Stimulated activated CD4-positive, alpha-beta T cell treated with anti-CD3 and anti-CD28 coated beads, TNF-alpha, amount 100 ng/mL, for 48 hours (primary cell): ENCODE measurements at places on chromosomes 2 and 18.

- no peak for DNase-seq
These were observed 161.3 kb downstream of the MEIS1 start for GRCh38 chr2:66596256-66596655.

GRCh38 chr2:65227020-65227455, 593 bp upstream of the ACTR2 start:
- DNase-seq = no peak

GRCh38 chr2:881204-881918, 69.3 kb upstream of the SNTG2 start:
- no peak for DNase-seq

GRCh38 chr2:171598713-171599319, 76.5 kb downstream of the CYBRD1 start:
- DNase-seq = peak; percentile 17

- no peak for DNase-seq
These were observed 186.8 kb upstream of the STON1 start for GRCh38 chr2:48343154-48343553.

- no peak for DNase-seq
These were observed 179.4 kb upstream of the FN1 start for GRCh38 chr2:215615067-215615802.

DNA sequence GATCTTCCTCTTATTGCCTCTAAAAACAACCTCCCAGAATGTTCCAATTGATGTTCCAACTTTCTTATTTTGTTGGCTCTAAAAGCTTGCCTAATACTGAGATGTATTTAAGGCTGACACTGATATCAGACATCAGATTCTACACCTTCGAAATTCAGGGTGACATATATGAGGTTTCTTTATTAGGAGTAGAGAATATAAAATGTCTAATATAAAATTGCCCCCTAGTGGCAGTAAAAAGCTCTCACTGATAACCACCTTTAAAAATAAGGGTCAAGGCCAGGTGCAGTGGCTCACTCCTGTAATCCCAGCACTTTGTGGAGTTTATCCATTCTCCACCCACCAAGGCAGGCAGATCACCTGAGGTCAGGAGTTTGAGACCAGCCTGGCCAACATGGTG, 789.7 kb upstream of the SLC39A10 start:
- DNase-seq = no peak

DNA sequence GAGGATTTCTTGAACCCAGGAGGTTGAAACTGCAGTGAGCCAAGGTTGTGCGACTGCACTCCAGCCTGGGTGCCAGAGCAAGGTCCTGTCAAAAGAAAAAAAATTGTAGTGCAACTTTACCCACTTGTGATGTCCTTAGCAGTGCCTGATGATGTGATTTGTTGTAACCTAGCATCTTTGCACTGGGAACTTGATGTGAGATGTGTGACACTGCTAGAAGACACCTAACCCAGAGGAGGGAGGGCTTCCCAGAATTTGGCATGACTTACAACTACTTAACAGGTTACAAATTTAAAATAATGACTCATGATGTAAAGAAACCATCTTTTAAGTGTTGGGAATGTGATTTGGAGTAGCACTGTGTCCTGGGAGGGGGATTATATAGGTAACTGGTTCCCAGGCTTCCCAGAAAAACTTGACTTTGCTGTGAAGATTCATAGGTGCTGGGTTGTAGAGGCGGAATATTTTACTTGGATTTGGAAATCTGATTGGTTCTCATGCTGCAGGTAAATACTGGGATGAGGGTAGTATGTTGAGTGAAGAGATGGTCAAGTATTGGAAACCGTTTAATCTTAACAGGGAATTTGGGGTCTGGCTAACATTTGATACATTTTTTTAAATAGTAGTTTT, 3.7 kb downstream of the EEF1B2 start:
- DNase-seq = no peak

DNA sequence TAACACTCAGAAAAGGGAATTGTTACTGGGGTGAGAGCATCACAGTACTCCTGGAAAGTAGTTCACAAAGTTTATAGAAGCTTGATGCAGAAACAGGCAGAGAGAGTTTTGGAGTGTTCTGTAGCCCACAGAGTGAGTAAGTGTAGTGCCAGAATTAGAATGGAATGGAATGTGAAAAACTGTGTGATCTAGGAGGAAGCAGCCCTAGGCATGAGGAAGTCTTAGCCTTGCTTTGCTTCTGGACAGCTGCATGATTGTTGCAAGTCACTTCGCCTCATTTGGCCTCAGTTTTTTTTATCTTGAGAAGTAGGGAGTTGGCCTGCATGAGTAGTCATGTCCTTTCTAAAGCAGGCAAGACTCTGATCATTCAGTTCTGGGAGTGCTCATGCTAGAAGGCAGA, 10.9 kb downstream of the SERPINB12 start:
- DNase-seq = no peak

DNA sequence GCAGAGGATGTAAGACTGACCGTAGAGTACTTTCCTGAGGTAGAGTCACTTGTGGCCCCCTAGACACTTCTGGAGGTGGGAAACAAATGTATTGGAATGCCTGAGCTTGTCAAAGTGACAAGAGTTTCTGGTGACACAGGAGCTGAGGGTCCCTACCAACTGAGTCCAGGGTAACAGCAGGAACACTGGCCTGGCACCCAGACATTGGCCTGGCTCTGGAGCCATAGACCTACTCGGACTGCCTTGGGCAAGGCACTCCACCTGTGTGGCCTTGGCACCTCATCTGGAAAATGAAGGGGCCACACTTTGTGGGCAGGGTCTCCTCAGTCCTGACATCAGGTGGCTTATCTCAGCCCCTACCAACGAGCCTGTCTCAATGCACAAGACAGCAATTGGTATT, 398.2 kb upstream of the CELF4 start:
- no peak for DNase-seq

- no peak for DNase-seq
These were observed 7.5 kb downstream of the ACYP2 start for GRCh38 chr2:54122939-54123338.

DNA sequence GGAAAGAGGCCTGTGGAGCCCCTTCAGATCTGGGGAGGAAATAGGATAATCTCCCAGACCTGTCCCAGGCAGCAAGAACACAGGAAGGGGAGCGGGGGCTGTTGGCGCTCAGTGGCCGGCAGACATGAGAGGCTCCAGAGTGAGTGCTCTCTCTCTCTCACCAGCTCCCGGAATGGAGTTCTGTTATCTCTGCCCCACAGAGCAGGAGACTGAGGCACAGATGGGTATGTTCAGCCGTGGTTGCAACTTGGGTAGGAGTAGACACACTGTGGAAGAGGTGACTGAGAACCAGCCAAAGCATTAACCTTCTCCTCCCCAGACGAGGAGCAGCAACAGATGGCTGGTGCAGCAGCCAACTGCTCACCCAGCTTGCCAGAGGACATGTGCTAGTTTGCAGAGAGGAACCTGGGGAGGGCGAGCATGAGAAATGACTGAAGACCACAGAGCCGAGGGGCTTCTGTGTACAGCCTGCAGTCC, 82.0 kb downstream of the NRP2 start:
- DNase-seq = no peak

- no peak for DNase-seq
These were observed 30.0 kb upstream of the HS6ST1 start for GRCh38 chr2:128348701-128349100.

DNA sequence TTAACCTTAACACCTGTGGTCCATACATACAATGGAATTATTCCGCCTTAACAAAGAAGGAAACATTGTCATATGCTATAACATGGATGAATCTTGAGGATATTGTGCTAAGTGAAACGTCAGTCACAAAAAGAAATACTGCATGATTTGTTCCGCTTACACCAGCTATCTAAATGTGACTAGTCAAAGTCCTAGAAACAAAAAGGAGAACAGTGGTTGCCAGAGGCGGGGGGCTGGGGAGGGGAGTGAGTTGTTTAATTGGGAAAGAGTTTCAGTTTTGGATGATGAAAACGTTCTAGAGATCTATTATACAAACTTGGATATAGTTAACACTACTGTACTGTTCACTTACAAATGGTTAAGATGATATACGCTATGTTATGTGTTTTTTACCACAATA, 72.0 kb downstream of the SPRED2 start:
- DNase-seq = no peak

- no peak for DNase-seq
These were observed 245.5 kb upstream of the CXCR4 start for GRCh38 chr2:136363470-136363869.

DNA sequence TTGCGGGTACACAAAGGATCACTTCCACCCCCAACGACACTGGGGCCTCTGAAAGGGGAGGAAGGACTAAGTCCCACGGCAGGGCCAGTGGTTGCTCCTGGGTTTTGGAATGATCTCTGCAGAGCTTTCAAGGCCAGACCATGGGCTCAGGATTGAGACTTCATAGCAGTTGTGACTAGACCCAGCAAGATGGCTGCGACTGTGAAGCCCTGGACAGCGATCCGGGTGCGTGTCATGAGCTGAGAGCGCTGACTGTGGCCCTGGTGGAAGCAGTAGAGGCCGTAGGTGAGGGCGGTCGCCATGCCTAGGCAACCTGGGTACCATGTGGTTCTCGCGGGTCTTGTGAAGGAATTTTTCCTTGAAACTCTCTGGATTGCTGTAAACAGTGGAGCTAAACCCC, 27.3 kb downstream of the NCL start:
- no peak for DNase-seq

- DNase-seq = no peak
These were observed 2.8 kb upstream of the ZBTB14 start for GRCh38 chr18:5298156-5298852.

DNA sequence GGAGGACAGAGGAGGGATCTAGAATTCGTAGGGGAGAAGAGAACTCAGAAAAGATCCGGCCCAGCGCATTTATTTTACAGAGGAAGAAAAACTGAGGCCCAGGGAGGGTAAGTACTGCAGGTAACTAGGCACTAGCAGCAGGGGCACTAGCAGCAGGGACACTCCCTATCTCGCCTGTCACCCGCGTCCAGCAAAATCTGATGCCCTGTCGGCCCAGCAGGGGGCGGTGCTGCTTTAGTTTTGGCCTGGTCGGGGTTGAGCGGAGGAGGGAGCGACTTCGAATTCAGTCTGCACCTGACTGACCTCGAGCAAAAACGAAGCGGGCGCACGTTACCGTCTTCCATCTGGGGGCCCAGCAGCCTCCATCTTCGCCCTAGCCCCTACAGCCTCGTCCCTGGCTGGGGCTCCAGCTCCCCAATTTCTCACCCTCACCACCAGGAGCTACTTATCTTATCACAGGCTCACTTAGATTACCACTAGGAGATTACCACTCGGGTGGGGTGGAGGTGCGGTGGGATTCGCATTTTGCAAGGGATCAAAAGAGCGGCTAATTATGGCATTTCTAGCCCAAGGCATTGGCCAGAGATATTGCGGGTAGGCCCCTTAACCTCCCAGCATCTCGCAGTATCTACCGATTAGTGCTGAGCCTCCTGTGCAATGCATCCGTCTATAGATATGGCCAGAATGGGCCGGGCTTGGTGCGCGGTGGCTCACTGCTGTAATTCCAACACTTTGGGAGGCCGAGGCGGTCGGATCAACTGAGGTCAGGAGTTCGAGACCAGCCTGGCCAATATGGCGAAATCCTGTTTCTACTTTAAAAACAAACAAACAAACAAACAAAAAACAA, 17.8 kb upstream of the CD8A start:
- DNase-seq = peak; percentile 81

- DNase-seq = no peak
These were observed 112.6 kb downstream of the DDX1 start for GRCh38 chr2:15704086-15704787.

DNA sequence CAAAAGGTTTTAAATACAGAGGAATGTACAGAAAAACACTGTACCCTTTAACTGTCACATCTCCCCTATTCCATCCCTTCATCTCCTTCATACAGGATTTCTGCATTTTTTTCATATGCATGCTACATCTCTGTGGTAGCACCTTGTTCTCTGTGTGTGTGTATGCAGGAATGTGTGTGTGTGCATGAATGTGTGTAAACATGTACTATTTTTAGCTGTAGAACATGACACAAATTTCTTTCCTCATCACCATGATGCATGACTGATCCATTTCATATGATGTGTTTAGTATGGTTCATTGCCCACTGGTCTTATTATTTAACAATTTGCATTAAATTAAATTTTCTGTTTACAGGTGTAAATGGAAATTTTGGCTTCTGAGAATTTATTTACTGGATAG, 21.5 kb upstream of the ZEB2 start:
- DNase-seq = no peak

DNA sequence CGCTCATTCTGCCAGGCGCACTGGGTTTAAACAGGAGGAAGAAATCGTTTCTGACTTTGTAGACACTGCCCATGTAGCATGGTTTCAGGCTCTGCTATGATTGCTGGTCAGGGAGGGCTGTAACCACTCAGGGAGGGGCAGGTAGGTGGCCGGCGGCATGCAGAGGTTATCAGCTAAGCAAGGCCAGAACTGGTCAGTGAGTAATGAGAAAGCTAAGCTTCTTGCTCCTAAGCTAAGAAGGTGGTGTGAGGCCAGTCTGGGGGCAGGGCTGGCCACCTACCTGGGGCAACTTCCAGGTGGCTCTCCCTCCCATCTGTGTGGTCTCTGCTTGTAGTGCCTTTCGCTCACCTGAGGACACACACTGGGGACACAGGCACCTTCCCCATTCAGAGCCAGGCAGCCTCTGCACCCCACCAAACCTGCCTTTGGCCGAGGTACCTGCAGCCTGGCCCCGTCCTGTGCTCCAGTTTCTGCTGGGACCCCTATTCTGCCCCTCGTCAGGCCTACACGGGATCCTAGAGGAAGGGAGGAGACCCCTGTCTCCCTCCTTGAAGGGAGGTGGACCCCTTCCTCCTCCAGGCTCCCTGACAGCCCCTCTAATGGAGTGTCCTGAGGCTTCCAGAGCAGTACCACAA, 195.9 kb downstream of the SEPTIN10 start:
- DNase-seq = no peak

DNA sequence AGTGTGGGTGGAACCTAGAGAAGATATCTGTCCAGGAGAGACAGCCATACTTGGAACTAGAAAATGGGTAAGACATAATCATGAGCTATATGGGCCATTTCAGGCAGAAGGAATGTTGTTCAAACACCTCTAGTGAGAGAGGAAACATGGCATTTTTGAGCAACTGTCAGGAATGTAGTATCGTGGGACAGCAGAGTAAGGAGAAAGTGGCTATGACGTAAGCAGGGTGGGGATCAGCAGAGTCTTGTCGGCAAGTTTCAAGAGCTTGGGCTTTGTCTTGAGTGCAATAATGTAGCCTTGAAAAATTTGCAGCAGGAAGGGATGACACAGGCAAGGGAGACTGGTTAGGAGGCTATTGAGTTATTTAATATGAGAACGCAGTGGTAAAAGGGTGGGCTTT, 20.4 kb downstream of the SERPINB7 start:
- no peak for DNase-seq

DNA sequence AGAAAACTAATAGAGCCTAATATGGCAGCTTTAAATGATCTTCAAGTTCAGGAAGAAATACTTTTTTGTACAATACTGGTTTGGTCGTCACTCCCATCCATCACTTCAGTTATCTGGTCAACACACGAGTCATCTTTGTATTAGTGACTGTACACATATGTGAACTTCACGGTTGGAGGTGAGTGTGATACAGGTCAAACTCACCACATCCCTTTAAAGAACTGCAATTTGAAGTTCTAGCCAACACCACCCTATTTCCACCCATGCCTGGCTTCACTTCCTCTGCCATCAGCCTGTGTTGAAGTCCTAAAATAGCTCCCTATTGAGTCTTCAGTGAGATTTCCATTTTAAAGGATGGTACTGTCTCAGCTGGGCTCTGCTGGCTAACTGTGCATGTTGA, 361.9 kb downstream of the TXNL1 start:
- no peak for DNase-seq
